ENCODE measurements at places on chromosomes 4 and X. TPM values are rescaled to one million over a fixed set of nuclear protein-coding genes. Genes with fewer than 3 reads are reported as not detected.
A peak's percentile ranks its signal among the peaks of the same experiment; 100 is the strongest.

DNA sequence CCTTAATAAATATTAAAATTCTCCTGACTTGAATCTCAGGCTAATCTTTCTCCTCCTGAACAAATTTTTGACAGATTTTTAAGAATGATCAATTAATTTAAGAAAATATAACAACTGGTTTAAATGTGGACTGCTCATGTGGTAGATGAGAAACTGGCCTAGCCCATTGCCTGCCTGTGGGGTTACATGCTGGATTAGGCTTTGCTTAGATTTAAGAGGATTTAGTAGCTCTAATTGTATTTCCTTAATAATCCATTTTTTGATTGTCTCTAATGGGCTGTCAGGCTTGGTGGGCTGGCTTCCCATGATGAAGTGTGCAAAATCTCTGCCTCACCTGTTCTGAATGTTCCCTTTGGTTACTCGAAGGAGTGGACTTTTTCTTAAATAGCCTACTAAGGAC lies 27.8 kb upstream of the LIMCH1 start:
- H3K36me3 ChIP-seq, result peaks cover 18% of the 10 kb centered on the region
- DNase-seq, result no peak
- H3K27me3 ChIP-seq, result no peaks in the 10 kb centered on the region
- no peak overlapping the region for H3K4me3 ChIP-seq
- no peaks in the 10 kb centered on the region for H3K4me1 ChIP-seq

DNA sequence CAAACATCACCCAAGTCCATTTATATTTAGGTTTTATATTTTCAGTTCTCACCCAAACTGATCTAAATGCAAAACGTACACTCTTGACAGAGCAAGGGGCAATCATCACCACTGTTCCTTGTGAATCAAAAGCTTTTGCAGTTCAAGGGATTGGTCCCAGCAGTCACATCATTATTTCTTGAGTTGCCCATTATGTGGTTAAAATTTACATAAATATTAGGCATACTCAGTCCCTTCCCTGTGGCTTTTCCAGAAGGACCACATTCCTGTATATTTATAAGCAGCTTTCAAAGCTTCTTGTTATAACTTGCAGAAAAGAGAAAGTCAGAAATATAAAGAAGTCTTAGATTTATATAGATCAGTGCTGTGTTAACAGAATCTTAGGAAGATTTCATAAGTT lies 224.4 kb downstream of the CLCN4 start:
- DNase-seq, result no peak
- H3K27me3 ChIP-seq, result no peaks in the 10 kb centered on the region
- H3K27ac ChIP-seq, result no peak overlapping the region
- no peaks in the 10 kb centered on the region for H3K4me1 ChIP-seq

- no peaks in the 10 kb centered on the region for H3K36me3 ChIP-seq
- DNase-seq, result no peak
- H3K4me3 ChIP-seq, result no peak overlapping the region
- no peaks in the 10 kb centered on the region for H3K27me3 ChIP-seq
- peak overlapping the region; percentile 44 for H3K27ac ChIP-seq
These were observed 100.7 kb downstream of the SYNPO2 start for GRCh38 chr4:118989098-118990080.

DNA sequence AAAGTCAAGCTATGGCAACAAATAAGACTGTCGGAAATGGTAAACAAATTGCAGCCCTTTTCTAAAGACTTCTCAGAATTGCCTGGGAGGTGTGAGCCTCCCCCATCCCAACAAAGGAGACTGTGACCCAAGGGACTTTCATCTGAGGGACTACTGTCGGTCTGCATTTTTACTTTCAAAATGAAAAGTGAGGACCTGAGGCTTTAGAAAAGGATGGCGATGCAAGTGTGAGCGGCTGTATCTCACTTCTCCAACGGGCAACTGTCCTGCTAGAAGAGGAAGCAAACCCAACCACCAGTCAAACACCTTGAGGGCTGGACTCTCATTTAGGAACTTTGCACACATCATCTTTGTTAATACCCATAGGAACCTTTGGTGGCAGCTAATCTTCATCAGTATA lies 62.6 kb upstream of the CLNK start:
- H3K4me1 ChIP-seq, result no peaks in the 10 kb centered on the region
- H3K27ac ChIP-seq, result no peak overlapping the region
- no peak overlapping the region for H3K4me3 ChIP-seq
- no peak for DNase-seq
- H3K36me3 ChIP-seq, result no peaks in the 10 kb centered on the region
- H3K27me3 ChIP-seq, result no peaks in the 10 kb centered on the region

GRCh38 chr4:184357772-184358171 lies 116.6 kb downstream of the IRF2 start:
- no peaks in the 10 kb centered on the region for H3K4me1 ChIP-seq
- no peak overlapping the region for H3K27ac ChIP-seq
- no peaks in the 10 kb centered on the region for H3K27me3 ChIP-seq
- DNase-seq, result no peak

DNA sequence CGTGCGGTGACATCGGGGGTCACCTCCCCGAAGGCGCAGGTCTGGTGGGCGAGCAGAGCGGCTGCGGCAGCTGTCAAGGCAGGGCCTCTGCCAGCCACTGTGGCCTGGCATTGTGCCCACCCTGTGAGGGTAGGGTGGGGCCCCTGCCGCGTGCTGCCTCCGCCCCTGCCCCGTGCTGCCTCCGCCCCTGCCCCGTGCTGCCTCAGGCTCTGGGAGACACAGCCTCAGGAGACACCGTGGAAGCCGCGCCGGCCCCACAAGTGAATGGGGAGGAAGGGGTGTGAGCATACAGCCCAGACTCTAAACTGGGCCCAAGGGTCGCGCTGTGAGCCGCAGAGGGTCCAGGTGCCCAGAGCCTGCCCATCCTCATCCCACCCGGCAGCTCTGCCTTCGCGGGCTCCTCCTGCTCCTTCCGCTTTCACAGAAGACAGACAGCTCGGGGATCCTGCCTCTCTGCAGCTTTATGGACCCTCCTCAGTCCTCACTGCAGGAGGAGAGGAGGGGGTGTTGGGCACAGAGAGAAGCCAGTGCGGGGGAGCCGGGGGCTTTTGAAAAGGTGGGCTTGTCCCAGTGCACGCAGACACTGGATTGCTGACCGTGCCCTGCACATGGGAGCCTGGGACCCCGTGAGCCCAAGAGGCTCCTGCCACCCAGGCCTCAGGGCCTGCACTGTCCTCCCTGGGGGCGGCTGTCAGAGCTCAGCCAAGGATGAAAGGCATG lies 27.4 kb downstream of the PCGF3 start:
- DNase-seq, result no peak
- no peaks in the 10 kb centered on the region for H3K4me1 ChIP-seq
- no peak overlapping the region for H3K4me3 ChIP-seq
- H3K27me3 ChIP-seq, result no peaks in the 10 kb centered on the region
- H3K36me3 ChIP-seq, result 0 out of 2 replicates have a peak, but pooled peaks cover 4% of the 10 kb centered on the region

GRCh38 chr4:165060938-165061337 lies 7.3 kb downstream of the TRIM75 start:
- no peaks in the 10 kb centered on the region for H3K4me1 ChIP-seq
- no peak for DNase-seq
- H3K36me3 ChIP-seq, result no peaks in the 10 kb centered on the region

DNA sequence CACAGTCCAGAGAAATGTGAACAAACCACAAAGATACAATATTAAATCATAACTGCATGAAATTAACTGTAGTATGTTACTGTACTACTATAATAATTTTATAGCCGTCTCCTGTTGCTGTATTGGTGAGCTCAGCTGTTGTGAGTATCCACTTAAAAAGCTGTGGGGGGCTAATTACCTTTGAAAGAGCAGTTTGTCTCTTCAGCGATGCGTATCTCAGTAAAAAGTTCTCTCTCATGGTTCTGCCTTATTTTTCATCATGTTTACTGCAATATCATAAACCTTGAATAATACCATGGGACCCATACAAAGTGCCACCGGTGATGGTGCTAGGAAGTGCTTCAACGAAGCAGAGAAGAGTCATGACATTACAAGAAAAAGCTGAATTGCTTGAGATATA lies 8.4 kb upstream of the MSMO1 start:
- DNase-seq, result no peak
- H3K4me3 ChIP-seq, result no peak overlapping the region
- H3K36me3 ChIP-seq, result no peaks in the 10 kb centered on the region
- H3K27me3 ChIP-seq, result no peaks in the 10 kb centered on the region

DNA sequence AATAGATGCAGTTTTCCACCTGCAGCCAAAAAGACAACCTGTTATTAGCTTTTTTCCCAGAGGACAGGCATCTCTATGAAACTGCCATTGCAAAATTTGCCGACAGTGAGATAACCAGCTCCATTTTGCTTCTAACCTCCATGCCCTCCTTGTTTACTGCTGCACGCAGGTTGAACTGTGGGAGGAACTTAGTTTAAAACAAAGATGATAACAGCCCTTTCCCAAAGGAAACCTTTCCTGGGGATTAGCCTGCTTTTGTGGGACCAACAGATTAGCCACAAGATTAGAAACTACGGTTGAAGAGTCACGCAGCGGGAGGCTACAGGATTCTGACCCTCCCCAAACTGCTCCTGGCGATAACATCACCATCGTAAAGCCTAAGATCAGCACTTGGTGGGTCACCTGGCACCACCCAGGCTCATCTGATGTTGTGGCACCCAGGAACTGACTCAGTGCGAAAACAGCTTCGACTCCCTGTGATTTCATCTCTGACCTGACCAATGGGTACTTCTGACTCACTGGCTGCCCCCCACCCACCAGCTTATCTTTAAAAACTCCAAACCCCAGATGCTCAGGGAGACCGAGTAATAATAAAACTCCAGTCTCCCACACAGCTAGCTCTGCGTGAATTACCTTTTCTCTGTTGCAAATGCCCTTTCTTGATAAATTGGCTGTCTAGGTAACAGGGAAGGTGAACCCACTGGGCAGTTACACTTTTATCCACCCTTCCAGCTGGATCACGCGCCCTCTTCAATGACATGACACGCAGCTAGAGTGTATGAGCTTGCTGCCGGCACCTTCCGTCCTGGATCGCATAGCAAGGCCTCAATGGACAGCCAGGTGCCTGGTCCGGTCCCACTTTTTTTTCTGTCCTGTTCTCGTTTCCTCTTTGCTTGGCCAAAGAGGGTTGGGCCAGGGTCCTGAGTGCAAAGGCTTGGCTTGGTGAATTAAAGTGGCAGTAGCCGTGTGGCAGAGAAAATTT lies 27.2 kb downstream of the NOP14 start:
- peak overlapping the region; percentile 78 for H3K27ac ChIP-seq
- H3K27me3 ChIP-seq, result no peaks in the 10 kb centered on the region
- peaks cover 26% of the 10 kb centered on the region for H3K4me1 ChIP-seq
- DNase-seq, result peak; percentile 91

Gene TACC3
- 134 TPM for total RNA-seq

Gene C4orf36
- total RNA-seq, result 2.0 TPM

Gene ESX1
- total RNA-seq, result 1.6 TPM

Measured in PC-9 (cell line).